ENCODE measurements at places on chromosomes 5 and 9. TPM values are rescaled to one million over a fixed set of nuclear protein-coding genes. Genes with fewer than 3 reads are reported as not detected.

Gene SHOC1
- total RNA-seq = not detected

Gene SLC28A3
- total RNA-seq = not detected

Gene RAI14
- total RNA-seq = 23.5 TPM

Gene PCDHGA3
- 3.7 TPM for total RNA-seq

Gene PRSS3
- total RNA-seq = not detected

Gene GMCL2
- total RNA-seq = not detected

Gene GPBP1
- 90.5 TPM for total RNA-seq

Gene SMIM33
- not detected for total RNA-seq

Gene STPG3
- not detected for total RNA-seq

Gene GOLM1
- total RNA-seq = 75.4 TPM

Gene GRXCR2
- total RNA-seq = not detected

Gene IFNA13
- not detected for total RNA-seq

Gene RGS14
- 22.9 TPM for total RNA-seq

Gene NTNG2
- total RNA-seq = 0.44 TPM

Gene UBE2QL1
- 2.7 TPM for total RNA-seq

Gene IL7R
- 13.6 TPM for total RNA-seq

Gene FAM120AOS
- total RNA-seq = 92.7 TPM

Gene SRP19
- total RNA-seq = 54.5 TPM

Gene ANKRD18B
- total RNA-seq = 0.94 TPM

Gene PCDHGA5
- 4.6 TPM for total RNA-seq

Gene PLAC8L1
- not detected for total RNA-seq

Gene FUT7
- total RNA-seq = not detected

Gene PKN3
- 7.6 TPM for total RNA-seq

Gene CDH10
- total RNA-seq = not detected

Gene UGT3A2
- total RNA-seq = not detected

Gene PROB1
- total RNA-seq = 1.6 TPM

Gene XRCC4
- 6.7 TPM for total RNA-seq

Gene PCDHGA12
- total RNA-seq = 9.4 TPM

Gene CRB2
- 0.11 TPM for total RNA-seq

Gene CYSTM1
- 238 TPM for total RNA-seq

Gene THBS4
- 2.7 TPM for total RNA-seq

Gene PAEP
- not detected for total RNA-seq

Gene WDR38
- 0.79 TPM for total RNA-seq

Gene TAF11L10
- total RNA-seq = not detected

Gene OGN
- 18.5 TPM for total RNA-seq
